Uterus (tissue), 4 donors: ENCODE measurements at places on chromosomes 2 and 18. TPM values are rescaled to one million over a fixed set of nuclear protein-coding genes. Genes with fewer than 3 reads are reported as not detected.

The TMEM169 gene
- total RNA-seq = not detected

The SULT1C4 gene
- 12.4 TPM for total RNA-seq

The IL36A gene
- not detected for total RNA-seq

The GKN2 gene
- not detected for total RNA-seq

The IL1R1 gene
- total RNA-seq = 43.8 TPM

The CNDP1 gene
- total RNA-seq = 0.90 TPM

The YPEL5 gene
- total RNA-seq = 121 TPM

The MATN3 gene
- total RNA-seq = 1.3 TPM

The CHMP3 gene
- 90.2 TPM for total RNA-seq

The TRIP12 gene
- total RNA-seq = 77.1 TPM

The CDK5R2 gene
- total RNA-seq = not detected

The EHD3 gene
- total RNA-seq = 6.5 TPM

The LIMS1 gene
- 357 TPM for total RNA-seq

The STK36 gene
- 7.4 TPM for total RNA-seq

The CIDEA gene
- total RNA-seq = not detected

The PROC gene
- total RNA-seq = not detected

The KDSR gene
- 68.6 TPM for total RNA-seq

The SIGLEC15 gene
- total RNA-seq = 2.8 TPM

The TGFA gene
- 1.5 TPM for total RNA-seq

The HOXD3 gene
- 61.2 TPM for total RNA-seq

The AMER3 gene
- 0.21 TPM for total RNA-seq

The PER2 gene
- 22.5 TPM for total RNA-seq

The CDH2 gene
- 2.6 TPM for total RNA-seq

The CROCC2 gene
- total RNA-seq = 1.8 TPM

The DYNC2LI1 gene
- total RNA-seq = 68.4 TPM
